ENCODE measurements at places on chromosomes 16 and 17.
A peak's percentile ranks its signal among the peaks of the same experiment; 100 is the strongest.

DNA sequence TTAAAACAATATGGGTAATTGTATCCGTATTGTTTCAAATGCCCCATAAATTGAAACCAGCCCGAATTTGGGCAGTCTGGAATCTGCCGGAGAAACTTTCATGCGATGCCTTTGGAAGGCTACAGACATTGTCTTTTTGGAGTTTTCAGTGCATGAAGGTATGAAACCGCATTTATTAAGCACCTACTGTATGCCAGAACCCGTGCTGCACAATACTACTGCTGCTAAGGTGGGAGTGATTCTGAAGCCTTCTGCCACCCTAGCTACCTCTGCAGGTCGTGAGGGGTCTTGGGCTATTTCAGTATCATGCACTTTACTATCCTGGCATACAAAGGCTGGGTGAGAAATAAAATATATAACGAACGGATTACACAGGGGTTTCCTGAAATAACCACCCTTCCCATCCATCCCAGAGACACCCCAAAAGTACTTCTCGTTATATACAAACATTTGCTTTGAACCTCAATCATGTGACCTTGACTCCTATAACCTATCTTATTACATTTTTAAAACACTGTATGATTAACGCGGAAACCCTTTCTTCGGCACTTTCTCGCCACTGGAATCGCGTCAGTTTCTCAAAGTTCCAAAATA is 1.0 kb upstream of the MSI2 start:
- DNase-seq = no peak

- DNase-seq = no peak
Measured at GRCh38 chr17:1391577-1391976, 8.4 kb downstream of the YWHAE start.

DNA sequence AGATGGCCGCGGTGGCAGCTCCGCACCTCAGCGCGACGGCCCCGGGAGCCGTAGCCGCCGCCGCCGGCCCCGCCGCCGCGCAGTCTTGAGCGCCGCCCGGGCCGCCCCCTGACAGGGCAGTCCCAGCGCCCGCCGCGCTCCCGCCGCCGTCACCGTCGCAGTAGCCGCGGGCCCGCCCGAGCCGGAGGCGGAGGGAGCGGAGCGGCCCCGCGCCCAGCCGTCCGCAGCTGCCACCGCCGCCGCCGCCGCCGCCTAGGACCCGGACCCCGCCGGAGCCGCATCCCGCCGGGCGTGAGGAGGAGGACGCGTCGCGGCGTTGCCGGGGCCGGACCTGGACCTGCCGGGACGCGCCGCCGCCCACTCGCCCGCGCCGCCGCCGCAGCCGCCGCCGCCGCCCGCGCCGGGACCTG is 218 bp downstream of the TNRC6C start:
- no peak for DNase-seq

DNA sequence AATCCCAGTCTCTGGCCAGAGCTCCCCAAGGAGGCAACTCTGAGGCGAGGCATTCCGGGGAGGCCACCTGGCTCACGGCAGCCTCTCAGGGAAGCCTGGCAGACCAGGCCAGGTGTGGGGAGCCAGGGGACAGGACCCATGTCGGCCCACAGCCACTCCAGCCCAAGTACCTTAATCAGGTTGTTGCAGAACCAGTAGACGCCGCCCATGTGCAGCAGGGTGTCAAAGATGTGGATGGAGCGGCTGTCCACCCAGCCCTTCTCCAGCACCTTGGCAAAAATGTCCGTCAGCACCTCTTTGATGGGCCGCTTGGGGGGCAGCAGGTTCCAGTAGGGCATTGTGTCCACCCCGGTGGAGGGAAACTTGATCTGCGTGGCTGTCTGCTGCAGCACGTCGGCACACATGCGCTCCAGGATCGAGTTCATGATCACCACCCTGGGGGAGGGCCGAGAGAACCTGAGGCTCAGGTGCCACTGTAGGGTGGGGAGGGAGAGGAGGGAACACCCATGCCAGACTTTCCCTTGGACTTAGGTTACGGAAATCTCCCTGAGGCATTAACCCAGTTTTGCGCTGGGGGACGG is 7.8 kb downstream of the CSF3 start:
- DNase-seq = no peak

DNA sequence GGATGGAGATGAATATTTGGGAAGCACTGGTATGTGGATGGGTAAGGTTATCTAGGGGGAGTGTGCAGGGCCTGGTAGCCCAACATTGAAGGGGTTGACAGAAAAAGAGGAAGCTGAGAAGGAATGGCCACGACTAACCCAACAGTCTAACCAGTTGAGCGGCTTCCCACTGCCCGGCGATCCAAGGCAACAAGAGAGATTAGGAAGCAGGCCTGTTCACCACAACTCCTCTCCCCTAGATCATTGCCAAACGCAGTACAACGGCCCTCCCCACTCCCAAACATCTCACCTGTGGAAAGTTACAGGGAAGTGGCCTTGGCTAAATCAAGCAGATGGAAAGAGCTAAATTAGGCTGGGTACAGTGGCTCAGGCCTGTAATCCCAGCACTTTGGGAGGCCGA is 11.2 kb upstream of the RANGRF start:
- no peak for DNase-seq

GRCh38 chr16:30621765-30622164 is 11.6 kb upstream of the ZNF689 start:
- DNase-seq = no peak

DNA sequence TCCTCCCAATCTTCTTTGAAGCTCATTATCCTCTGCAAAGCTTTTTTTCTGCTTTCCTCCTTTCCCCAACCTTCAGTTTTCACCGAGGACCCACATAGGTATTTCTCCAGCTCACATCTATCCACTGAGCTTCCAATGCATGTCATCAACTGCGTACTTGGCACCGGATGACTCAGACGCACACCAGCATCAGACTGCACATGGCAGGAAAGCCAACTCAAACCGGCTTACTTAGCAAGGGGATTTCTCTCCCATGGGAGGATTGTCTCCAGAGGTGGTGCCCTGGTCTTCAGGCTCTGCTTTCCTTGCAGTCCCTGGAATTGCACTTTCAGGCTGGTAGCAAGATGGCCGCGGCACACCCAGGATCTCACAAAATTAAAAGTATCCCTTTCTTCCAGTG is 1.7 kb upstream of the AKTIP start:
- peak; percentile 89 for DNase-seq

DNA sequence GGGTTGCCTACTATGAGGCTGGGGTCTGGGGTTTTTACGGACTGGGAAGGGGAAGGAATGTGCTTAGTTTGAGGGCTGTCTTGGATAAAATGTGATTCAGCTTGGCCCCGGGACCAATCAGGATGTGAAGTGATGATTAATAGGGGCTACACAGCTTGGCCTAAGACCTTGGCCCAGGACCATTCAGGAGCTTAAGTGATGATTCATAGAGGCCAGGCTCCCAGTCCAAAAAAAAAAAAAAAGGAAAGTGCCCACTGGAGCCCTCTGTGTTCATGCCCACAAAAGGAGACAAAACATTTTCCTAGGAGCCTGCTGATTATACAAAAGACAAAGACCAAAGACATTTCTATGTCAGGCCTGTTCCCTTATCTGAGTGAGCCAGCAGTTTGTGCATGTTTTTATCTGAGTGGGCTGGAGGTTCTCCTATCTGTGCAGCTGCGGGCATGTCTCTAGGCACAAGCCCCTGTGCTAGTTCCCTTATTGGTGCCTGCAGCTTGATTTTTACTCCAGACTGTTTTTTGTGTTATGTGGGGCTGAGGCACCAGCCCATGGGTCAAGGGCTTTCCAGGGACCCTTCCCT is 898.2 kb upstream of the GOT2 start:
- DNase-seq = peak; percentile 52

DNA sequence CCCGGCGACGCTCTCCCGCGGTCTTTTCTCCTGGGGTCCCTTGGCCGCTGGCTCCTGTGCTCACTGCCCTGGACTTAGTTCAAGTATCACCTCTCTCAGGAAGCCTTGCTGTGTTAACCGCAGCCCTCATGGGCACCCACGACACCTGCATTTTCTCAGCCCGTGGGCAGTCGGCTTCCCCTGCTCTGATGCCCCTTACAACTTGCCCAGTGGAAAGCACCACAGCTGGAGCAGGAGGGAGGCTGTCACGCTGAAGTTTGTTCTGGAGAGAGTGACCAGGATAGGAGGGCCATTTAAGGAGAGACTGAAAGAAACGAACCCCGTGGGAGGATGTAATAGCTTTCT is 395 bp downstream of the STXBP4 start:
- DNase-seq = peak; percentile 24

- no peak for DNase-seq
Measured at GRCh38 chr17:73588301-73588846, 55.9 kb downstream of the SDK2 start.

DNA sequence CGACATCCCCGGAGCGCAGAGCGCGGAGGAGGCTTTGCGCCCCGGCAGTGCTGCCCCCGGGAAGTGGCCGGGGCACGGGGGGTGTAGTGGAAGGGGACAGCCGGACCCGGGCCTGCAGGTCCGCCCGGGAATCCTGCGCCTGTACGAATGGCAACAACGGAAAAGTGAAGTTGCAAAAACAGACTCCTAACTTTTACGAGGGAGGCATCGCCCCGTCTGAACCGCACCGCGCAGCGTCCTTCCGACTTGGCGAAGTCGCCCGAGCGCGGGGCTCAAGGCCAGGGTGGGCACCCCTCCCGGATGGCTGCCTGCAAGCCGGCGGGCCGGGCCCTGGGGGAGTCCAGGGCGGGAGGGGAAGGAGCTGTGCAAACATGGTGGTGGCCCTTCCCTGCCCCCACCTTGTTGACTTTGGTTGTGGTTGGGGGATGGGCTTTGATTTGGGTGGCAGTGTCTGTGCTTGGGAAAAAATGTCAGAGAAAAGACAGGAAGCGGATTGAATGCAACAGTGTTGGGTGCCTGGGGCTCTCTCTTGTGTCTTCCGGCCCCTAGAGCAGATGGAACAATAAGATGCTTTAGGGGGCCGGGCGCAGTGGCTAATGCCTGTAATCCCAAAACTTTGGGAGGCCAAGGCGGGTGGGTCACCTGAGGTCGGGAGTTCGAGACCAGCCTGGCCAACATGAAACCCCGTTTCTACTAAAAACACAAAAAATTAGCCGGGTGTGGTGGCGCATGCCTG is 675 bp downstream of the RNF213 start:
- peak; percentile 24 for DNase-seq

DNA sequence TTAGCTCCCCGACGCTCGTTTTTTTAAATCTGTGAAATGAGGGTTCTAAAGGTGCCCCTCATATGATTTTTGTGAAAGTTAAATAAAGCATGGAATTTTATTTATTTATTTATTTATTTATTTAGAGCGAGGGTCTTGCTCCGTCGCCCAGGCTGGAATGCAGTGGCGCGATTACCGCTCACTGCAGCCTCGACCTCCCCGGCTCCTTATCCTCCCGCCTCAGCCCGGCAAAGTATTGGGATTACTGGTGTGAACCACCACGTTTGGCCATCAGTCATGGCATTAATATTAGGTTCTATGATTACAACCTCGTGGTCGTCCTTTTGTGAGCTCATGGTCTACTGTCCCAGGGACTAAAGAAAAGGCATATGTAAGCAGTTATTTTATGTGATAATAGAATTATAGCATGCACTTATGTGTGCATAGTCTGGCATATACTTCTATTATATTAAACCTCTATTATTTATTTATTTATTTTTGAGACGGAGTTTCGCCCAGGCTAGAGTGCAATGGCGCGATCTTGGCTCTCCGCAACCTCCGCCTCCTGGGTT is 557 bp upstream of the LUC7L start:
- no peak for DNase-seq

DNA sequence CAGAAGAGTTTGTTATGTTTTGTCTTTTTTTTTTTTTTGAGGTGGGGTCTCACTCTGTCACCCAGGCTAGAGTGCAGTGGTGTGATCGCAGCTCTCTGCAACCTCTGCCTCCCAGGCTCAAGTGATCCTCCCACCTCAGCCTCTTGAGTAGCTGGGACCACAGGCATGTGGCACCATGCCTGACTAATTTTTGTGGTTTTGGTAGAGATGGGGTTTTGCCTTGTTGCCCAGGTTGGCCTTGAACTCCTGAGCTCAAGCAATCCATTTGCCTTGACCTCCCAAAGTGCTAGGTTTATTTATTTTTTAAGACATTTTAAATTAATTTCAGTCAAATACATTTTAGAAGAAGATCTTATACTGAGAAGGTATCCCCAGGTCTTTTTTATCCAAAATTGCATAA is 366.7 kb downstream of the KCNJ2 start:
- no peak for DNase-seq

DNA sequence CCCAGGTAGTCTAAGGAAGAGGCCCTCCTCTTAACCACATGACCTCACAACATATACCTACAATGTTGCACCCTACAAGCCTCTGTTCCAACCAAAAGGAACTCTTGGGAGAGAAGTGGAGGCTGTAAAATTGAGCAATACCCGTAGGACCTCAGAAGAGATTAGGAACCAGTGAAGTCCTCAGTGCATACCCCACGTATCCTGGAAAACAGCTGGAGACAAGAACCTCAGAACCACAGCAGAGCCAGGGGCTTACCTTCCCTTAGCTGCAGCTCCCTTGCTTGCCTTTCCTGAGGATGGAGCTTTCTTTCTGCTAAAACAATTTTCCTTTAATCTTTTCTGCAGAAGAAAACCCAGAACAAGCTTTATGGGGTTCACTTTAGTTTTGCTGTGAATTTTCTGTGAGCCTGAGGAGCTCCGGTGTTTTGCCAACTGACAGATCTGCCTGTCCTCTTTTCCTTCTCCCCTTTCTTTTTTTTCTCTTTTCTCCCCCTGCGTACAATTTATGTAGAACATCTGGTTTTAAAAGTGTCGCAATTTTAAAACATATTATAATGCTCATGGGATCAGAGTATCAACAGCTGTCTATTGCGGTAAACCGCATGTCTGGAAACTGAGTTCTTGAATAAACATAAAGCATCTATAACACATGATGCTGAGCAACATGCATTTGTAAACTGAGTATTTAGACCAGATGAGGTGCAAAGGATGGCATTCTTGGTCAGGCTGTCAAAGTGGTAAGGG is 226.4 kb upstream of the MAF start:
- DNase-seq = no peak

GRCh38 chr16:50745940-50746339 is 4.1 kb downstream of the CYLD start:
- DNase-seq = no peak

DNA sequence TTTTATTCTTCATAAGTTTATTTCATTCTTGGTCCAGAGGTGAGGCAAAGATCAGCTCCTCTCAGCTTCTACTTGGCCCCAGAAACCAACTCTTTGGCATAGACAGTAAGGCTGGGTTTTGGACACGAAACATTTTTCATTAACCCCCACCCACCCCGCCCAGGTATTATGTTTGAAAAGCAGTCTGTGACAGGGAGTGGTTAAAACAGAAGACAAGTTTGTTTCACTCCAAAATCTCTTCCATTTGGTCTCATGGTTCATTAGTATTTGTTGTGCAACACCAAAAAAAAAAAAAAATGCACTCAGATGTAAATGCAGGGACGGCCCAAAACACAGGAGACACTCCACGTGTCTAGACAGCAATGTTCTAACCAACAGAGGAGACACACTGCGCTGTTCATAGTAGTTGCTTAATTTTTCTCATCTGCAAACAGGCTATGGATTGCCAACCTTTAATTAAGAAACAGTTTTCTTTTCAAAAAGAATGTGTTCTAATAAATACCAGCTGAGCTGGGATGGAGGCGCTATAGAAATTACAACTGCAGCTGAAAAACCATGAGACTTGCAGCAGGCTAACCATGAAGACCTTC is 39.8 kb upstream of the MMP2 start:
- no peak for DNase-seq
